ENCODE measurements at places on chromosomes 3 and 15. TPM values are rescaled to one million over a fixed set of nuclear protein-coding genes. Genes with fewer than 3 reads are reported as not detected.

DNA sequence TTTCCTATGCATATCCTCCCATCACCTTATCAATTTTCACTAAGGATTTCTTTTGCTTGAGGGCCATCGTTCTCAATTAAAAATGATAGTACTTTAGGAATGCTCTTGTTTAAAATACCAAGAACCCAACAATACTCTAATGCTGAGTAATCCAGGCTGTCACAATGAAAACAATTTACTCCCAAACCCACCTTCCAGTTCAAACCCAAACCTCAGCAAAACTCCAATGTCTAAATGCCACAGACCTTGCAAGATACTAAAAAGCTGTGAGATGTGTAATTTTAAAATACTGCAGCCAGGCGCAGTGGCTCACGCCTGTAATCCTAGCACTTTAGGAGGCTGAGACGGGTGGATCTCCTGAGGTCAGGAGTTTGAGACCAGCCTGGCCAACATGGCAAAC lies 889.8 kb downstream of the ROBO1 start:
- H3K27ac ChIP-seq = peak overlapping the region; percentile 82
- H3K36me3 ChIP-seq = no peaks in the 10 kb centered on the region
- peaks cover 52% of the 10 kb centered on the region for H3K4me1 ChIP-seq

DNA sequence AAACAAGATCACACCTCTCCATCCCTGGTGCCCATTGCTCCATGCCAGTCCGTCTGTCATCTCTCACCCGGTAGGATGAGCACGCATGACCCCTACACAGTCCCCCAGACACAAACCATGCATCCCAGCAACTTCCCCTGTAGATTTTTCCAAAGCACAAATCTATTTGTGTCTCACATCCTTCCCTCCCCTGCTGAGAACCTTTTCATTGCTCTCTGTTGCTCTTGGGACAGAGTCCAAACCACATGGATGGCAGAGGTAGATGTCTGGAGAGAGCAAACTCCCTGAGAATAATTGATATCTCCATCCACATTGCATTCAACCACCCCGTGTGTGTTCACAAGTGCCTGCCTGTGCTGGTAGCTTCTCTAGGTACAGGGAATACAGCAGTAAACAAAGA lies 29.9 kb upstream of the LRTM1 start:
- peaks cover 8% of the 10 kb centered on the region for H3K4me1 ChIP-seq
- no peaks in the 10 kb centered on the region for H3K36me3 ChIP-seq
- H3K4me3 ChIP-seq = no peak overlapping the region
- H3K27ac ChIP-seq = no peak overlapping the region

DNA sequence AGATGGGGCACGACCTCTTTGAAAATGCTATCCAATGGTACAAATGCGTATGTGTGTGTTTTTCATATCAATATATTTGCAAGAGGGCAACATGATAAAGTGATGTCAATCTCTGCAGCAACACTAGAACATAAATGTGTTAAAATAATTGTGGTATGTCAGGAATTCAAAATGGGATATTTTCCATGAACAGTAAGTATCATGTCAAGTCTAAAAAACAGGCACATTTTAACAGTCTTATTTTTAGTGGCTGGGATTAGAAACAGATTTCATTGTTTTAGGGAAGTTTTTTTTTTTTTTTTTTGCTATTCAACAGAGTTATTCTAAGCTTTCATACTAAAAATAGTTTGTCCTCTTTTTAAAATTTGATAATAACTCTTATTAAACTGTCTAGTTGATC lies 209.8 kb downstream of the GAP43 start:
- peaks cover 2% of the 10 kb centered on the region for H3K27me3 ChIP-seq
- H3K4me1 ChIP-seq = peaks cover 4% of the 10 kb centered on the region
- DNase-seq = no peak
- no peaks in the 10 kb centered on the region for H3K36me3 ChIP-seq
- H3K4me3 ChIP-seq = no peak overlapping the region

DNA sequence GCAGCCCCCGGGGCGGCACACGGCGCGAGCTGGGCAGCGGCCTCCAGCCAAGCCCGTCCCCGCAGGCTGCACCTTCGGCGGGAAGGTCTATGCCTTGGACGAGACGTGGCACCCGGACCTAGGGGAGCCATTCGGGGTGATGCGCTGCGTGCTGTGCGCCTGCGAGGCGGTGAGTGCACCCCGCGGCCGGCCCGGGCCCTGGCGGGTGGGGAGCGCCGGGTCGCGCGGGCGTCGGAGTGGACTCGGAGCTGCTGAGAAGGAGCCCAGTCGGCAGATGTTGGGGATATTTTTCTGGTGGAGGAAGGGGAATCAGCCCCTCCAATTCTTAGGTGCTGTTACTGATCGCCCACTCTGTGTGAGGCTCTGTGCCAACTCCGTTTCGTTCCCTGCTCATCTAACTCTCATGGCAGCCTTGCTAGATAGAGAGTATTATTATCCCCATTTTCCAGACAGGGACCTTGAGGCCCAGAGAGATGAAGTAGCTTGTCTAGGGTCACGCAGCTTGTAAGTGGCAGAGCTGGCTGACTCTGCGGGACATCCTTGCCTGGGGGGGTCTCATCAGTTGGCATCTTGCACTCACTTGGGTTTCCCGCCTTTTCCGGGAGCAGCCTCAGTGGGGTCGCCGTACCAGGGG lies 890 bp downstream of the CHRD start:
- H3K27me3 ChIP-seq = peaks cover 13% of the 10 kb centered on the region
- no peak for DNase-seq
- no peaks in the 10 kb centered on the region for H3K36me3 ChIP-seq
- H3K4me3 ChIP-seq = peak overlapping the region; percentile 82

DNA sequence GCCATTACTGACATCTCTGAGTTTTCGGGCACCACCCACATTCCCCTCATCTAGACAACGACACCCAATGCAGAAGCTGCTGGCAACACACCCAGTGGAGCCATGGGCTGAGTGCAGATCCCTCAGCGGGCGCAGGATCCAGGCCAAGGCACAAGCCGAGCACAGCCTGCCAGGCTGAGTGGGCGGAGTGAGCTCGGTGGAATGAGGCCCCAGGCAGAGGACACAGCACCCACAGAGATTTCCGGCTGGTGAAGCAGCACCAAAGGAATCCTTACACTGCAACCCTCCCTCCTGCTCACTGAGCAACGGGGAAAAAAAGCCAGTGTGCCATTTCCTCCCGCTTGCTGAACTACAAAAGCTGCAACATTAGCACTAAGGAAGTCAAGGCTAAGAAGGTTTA lies 34.3 kb downstream of the ZMAT3 start:
- no peak for DNase-seq
- no peaks in the 10 kb centered on the region for H3K4me1 ChIP-seq
- peaks cover 19% of the 10 kb centered on the region for H3K36me3 ChIP-seq
- H3K27me3 ChIP-seq = no peaks in the 10 kb centered on the region
- no peak overlapping the region for H3K4me3 ChIP-seq
- H3K27ac ChIP-seq = no peak overlapping the region

DNA sequence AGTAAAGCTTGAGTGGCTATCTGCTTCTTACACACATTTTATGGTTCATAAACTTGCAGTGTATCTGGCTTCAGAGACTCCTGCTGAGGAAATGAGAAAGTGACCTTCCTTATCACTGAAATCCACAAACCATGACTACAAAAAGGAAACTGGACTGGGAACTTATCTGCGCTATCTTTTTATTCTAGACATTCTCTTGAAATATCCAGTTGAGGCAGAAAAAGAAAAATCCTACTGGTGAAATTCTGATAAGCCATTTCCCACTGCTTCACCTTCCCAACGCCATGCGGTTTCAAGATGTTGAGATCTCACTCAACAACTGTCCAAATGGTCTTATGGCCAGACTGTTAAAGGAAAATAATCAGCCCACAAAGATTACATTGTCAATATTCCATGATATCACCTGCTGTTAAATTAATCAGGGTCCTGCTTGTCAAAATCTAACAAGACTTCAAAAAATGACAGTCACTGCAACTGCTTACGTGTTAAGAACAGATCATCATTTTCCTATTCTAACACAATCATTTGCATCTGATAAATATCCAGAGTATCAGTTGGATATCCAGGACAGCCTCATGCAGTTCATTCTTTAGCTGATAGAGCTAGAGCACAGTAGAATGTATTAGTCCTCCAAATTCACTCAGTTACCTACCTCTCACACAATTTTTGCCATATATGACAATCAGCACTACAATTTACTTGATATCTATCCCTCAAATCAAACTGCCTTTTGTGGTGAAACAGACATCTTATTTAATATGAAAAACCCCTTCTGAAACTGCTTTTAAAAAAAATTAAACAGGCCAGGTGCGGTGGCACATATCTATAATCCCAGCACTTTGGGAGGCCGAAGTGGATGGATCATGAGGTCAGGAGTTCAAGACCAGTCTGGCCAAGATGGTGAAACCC lies 538.1 kb downstream of the MAGI1 start:
- H3K4me3 ChIP-seq = no peak overlapping the region
- no peak for DNase-seq
- peaks cover 3% of the 10 kb centered on the region for H3K27me3 ChIP-seq
- peak overlapping the region; percentile 62 for H3K27ac ChIP-seq
- peaks cover 30% of the 10 kb centered on the region for H3K4me1 ChIP-seq

DNA sequence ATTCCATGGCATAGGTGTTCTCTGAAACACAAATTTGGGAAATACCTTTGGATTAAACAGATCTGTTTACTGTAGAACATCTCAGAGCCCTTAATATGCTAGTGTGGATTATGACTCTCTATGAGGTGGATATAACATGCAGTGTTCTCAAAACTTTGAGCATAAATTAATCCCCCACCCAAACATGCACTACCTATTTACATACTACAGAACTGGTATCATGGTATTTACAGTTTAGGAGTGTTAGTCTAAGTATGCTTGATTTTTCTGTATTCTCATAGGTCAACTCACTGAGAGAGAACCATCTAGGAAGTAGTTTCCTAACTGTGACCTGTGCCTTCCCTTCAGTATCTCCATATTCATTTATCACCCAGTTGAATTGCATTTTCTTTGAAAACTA lies 30.9 kb upstream of the ZNF609 start:
- no peak overlapping the region for H3K27ac ChIP-seq
- peaks cover 1% of the 10 kb centered on the region for H3K27me3 ChIP-seq
- DNase-seq = no peak
- no peaks in the 10 kb centered on the region for H3K36me3 ChIP-seq
- peaks cover 10% of the 10 kb centered on the region for H3K4me1 ChIP-seq

DNA sequence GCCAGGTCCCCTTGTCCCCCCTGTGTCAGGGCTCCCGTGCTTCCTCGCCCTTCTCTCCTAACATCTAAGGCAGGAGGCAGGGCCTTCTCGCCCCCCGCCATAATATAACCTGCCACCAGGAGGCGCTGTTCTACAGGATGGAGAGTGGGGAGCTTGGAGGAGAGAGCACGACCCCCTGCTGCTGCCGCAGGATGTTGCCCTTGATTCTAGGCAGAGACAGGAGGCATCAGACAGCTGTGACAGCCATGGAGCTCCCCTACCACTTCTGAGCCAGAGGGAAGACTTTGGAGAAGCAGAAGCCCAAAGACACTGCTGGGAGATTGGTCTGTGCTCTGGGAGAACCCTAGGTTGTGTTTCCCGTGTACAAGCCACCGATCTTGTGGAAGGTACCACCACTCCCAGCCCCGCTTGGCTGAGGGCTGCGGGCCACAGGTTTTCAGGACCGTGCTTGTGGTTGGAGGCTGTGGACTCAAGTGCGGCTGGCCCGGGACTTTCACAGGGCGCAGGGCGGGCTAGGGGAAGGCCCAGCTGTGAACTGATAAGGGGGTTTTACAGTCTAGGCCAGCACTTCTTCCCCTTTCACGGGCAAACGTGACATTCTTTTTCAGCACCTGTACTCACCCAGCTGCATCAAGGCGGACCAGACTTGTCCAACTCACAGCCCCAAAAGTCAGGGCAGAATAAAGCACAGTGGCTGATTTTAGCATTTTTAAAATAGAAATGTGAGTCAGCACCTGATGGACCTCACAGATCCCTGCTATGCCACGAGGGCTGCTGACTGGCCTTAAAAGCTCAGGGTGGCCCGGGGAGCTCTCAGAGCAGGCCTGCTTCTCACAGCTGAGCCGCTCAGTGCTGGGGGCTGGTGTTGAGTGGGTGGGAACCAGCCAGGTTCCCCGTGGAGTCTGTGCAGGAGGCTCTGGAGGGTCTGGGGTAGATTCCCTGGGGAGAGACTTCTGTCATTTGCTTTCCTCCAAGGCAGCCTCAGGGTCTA lies 2.6 kb upstream of the TIGIT start:
- no peaks in the 10 kb centered on the region for H3K4me1 ChIP-seq
- no peaks in the 10 kb centered on the region for H3K27me3 ChIP-seq
- H3K4me3 ChIP-seq = no peak overlapping the region
- no peaks in the 10 kb centered on the region for H3K36me3 ChIP-seq
- no peak overlapping the region for H3K27ac ChIP-seq

DNA sequence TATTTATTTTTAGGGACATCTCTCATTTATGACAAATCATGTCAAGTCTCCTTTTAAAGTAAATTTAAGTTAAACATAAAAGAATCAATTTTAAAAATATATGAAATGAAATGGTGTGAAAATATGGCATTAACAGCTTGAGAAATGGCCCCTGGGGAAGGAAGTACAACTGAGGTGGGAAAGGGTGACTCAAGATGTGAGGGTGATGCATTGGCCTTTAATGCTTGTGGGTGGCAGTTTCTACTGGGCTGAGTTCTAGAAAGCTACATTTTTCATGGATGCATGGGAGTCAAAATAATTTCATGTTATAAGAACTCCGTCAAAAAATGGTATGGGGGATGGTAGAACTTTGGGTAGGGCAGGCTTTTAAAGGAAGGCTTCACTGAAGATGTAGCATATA lies 708.8 kb upstream of the CFAP20DC start:
- no peaks in the 10 kb centered on the region for H3K36me3 ChIP-seq
- H3K4me3 ChIP-seq = no peak overlapping the region
- H3K4me1 ChIP-seq = peaks cover 8% of the 10 kb centered on the region
- H3K27ac ChIP-seq = no peak overlapping the region
- H3K27me3 ChIP-seq = no peaks in the 10 kb centered on the region

Gene LTK
- total RNA-seq = 3.2 TPM

Gene FAM107A
- total RNA-seq = not detected

Gene AHSG
- not detected for total RNA-seq

Gene FGD5
- total RNA-seq = 3.1 TPM

Gene LRRC49
- 28.6 TPM for total RNA-seq

Gene MINDY2
- total RNA-seq = 34.3 TPM
